ENCODE measurements at places on chromosomes 16 and 17.

- peak; percentile 18 for DNase-seq
Observed at GRCh38 chr16:79897453-79898146, 297.1 kb upstream of the MAF start.

- DNase-seq: no peak
Observed at GRCh38 chr16:19674485-19674884, 43.5 kb downstream of the KNOP1 start.

DNA sequence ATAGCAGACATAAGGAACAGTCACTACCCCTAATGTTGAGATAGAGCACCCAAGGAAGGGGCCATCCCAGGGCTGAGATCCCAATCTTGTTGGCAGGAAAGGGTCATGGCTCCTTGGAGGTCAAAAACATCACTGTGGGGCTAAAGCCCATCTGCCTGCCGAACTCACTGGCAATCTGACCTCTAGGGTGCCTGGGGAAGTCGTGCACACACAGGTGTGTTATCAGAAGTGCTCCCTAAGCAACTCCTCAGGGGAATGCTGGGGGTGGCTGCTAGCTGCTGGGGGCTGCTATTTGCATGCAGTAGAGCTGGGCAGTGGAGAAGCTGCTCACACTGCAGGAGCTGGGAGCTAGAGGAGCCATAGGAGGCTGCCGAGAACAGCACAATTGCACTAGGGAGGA is 47.5 kb upstream of the PHOSPHO1 start:
- DNase-seq: no peak

DNA sequence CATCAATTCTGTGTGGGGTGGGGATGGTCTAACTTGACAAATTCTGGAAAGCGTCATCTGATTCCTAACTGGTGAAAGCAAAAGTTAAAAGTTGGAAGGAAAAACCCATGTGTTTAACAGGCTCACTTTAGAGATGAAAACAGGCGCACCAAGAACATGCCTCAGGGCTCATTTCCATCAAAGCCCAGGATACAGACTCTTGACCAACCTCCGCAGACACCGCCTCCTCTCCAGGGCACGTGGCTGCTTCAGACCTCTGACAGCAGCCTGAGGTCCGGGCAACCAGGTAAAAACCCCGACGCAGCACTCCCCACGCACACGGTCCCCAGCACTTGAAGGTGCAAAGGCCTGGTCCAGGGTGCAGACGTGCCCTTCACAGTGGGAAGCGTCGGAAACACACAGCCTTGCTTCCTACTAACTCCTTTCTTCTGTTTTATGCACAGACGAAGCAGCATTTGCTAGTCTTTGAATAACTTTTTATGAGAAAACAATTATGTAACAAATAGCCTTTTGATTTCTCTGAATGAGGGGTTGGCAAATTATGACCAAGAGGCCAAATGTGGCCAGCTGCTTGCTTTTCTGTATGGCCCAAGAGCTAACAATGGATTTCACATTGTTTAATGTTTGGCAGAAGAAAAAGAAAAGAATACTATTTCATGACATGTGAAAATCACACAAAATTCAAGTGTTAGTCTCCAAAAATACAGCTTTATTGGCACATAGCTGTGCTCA is 44.2 kb upstream of the TRAP1 start:
- no peak for DNase-seq

DNA sequence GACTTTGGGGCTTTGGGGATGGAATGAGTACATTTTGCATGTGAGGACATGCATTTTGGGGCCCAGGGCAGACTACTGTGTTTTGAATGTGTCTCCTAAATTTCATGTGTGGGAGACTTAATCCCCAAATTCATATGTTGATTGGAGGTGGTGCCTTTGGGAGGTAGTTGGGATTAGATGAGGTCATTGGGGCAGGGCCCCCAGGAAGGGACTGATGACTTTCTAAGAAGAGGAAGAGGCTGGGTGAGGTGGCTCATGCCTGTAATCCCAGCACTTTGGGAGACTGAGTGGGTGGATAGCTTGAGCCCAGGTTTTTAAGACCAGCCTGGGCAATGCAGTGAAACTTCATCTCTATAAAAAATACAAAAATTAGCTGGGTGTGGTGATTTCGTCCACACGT is 42.8 kb upstream of the RAI1 start:
- no peak for DNase-seq

GRCh38 chr17:2090804-2091534 is 36.1 kb downstream of the HIC1 start:
- peak; percentile 97 for DNase-seq

DNA sequence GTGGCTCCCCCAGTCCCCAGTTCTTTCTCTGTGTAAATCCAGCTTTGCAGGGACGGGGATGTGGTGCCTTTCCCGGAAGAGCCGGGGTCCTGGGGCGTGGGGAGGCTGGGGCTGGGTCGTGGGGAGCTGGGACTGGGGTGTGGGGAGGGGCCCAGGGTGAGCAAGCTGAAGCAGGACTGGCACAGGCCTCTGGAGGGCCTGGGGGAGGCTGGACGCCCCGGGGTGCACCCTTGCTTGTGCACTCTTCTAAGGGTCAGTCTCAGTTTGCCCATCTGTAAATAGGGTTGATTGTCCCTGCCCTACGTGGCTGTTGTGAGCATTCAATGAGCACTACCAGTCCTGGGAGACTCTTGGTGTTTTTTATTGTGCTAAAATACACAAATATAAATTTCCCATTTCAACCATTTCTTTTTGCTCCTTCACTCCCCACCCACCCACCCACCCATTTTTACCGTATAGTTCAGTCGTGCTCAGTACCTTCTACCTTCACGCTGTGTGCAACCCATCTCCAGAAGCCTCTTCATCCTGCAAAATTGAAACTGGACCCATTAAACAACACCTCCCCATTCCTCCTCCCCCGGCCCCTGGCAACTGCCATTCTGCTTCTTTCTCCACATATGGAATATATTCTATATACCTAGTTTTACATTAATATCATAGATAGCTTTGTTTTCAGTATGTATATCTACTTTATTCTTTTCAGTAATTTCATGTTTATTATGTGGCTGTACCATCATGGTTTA is 7.8 kb upstream of the TBC1D3B start:
- no peak for DNase-seq

- DNase-seq: no peak
Observed at GRCh38 chr17:75571885-75572215, 15.8 kb upstream of the MYO15B start.

All from fibroblast of skin of back (primary cell).